ENCODE measurements at places on chromosomes 3 and 15.

DNA sequence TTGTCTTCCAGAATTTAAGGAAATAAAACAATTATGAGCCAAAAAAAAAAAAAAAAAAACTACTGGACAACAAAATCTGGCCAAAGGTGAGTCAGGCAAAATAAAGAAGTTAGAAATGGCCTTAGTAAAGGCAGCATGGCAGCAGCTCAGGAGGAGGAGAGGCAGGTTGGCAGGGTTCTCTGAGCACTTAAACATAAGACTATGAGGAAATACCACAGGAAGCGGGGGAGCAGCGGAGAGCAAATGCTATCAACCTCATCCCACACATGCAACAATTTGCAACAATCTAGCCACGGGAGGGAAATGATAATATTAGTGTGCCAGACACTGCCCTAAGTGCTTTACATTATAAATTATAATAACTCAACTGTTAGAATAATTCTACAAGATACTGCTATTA is 247.3 kb upstream of the NSMCE3 start:
- no peak for DNase-seq

DNA sequence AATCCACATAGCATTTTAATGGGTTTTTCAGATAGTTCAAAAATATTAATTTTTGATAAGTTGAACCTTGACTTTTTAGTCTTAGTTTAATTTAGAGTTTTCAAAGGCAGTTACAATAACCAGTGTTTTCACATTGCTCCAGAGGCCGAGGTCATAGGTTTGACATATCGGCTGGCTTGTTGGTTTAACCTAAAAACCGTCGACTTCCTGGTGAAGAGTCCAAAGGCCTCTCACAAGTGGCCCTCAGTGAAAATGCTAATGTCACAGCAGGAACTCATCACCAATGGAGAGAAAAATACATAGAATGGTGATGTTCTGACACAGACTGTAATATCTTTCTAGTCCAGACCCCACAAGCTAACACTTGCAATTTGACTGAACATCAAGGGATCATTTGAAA is 642.3 kb downstream of the PLOD2 start:
- no peak for DNase-seq

GRCh38 chr15:58241872-58242271 is 103.7 kb downstream of the AQP9 start:
- DNase-seq, result no peak

GRCh38 chr3:126058666-126059065 is 25.3 kb downstream of the SLC41A3 start:
- no peak for DNase-seq

DNA sequence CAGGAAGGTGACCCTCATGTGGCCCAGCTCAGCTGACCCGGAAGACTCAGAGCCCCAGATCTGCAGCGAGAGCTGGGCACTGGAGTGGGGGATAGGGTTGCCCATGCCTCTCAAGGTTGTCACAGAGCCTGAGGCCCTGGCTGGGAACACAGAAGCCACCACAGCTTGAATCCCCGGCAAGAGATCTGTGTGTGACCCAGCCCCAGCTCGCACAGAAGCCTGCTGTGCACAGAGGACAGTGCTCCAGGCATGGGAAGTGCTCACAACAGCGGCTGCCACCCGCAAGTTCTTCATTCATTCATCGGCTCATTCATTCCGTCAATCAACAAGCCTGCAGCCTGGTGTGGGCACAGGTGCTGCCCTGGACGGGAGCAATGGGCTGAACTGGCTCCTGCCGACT is 36.4 kb downstream of the DNAJB8 start:
- no peak for DNase-seq

Measured in AG04450 (cell line).